Activated CD8-positive, alpha-beta T cell treated with anti-CD3 and anti-CD28 coated beads, Interleukin-2, amount 10 ng/mL, durations not matched to agents 7 days and 5 days (primary cell): ENCODE measurements at places on chromosomes 6 and 20. TPM values are rescaled to one million over a fixed set of nuclear protein-coding genes. Genes with fewer than 3 reads are reported as not detected.

DNA sequence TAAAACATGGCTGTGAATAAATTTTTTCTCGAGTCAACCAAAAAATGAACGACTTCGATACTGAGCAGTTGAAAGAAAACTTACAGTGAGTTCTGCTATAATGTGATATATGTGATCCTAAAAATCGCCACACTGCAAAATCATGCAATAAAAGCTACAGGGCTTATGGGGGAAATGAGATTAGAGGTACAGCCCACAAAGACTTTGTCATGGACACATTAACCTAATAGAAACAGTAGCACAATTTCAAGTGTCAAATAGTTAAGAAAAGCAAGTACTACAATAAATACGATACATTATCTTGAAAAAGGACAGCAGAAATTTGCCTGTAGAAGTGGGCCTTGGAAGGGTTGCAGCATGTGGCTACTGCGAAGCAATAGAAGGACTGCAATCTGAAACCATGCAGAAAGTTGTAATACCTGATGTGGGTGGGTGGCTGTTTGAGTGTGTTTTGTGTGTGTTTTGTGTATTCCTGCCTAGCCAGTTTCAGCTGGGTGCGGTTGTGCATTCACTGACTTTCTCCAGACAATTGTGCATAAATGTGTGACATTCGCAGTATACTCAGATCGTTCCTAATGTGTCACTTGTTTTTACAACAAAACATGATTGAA, 79.1 kb downstream of the RPP40 start:
- H3K27me3 ChIP-seq, result no peaks in the 10 kb centered on the region
- H3K36me3 ChIP-seq, result peaks cover 6% of the 10 kb centered on the region
- no peak overlapping the region for H3K27ac ChIP-seq
- peaks cover 29% of the 10 kb centered on the region for H3K4me1 ChIP-seq

DNA sequence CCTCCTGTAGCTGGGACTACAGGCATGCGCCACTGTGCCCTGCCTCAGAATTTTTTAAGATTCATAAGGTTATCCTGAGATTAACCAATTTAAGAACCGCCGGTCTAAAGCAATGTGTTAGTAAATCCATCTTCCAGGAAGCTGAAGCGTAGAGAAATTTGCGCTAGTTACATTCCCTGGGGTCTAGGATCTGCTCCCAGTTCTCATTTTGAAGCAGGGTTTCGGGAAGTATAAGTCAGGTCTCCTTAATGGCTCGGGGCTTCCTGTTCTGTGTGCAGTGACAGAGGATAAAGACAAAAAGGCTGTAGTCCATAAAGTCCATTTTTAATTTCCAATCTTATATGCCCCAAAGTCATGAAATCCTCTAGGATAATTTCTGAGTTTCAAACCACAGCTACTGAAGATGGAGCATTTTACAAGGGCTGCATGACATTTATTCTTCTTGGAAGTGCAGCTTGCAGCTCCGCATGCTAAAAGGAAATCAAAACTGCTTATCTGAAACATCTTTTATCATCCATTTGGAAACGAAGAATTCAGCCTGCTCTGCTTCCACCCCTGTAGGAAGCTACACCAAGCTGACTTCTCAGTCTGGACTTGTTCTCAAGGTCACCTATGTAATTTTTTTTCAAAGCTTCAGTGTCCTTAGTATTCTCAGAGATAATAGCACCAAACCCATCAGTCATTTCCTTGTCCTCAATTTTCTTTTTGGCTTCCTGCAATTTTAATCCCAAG, 326.1 kb downstream of the PRL start:
- no peaks in the 10 kb centered on the region for H3K36me3 ChIP-seq
- H3K27me3 ChIP-seq, result no peaks in the 10 kb centered on the region
- H3K4me1 ChIP-seq, result no peaks in the 10 kb centered on the region
- no peak overlapping the region for H3K4me3 ChIP-seq

The DUSP22 gene
- total RNA-seq, result 33.2 TPM

The PDE7B gene
- total RNA-seq, result 0.34 TPM

DNA sequence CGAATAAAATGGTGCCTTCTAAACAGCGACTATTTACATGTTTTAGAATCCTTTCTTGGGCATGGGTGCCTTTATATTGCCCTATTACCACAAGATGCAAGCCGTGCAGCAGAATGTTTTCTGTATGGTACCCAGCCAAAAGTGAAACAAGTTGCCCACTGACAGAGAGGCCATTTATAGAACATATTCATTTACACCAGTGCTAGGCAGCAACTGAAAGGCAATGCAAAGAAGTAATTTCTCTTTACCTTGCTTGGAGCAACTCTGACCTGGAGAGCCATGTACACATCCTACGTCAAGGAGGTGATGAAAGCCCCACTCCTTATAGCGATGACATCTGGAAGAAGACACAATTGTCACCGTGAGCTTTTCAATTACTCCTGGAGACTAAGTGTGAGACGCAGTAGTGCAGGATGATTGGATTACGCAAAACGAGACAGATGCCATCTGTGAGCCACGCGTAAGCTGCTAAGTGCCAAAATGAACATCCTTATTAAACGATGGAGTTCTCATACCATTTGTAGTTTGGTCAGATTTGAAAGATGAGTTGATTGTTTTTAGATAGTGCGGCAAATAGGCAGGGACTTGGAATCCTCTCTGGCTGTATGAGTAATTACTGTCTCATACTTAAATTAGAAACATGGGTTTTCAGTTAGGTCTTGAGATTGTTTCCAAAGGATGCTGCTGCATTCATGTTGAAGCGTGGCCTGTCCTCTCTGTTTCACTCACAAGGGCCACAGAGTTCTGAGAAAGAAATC, at the start of gene TMEM244:
Gene TMEM244, minus strand, starts transcription at position 408 of the 758 bp plus-strand sequence. Its CDS starts 127 bp downstream, at position 281.
- no peak for DNase-seq
- peaks cover 2% of the 10 kb centered on the region for H3K27me3 ChIP-seq
- H3K27ac ChIP-seq, result peak within 1 kb of the TSS; percentile 58
- H3K36me3 ChIP-seq, result no peaks in the 10 kb centered on the region

DNA sequence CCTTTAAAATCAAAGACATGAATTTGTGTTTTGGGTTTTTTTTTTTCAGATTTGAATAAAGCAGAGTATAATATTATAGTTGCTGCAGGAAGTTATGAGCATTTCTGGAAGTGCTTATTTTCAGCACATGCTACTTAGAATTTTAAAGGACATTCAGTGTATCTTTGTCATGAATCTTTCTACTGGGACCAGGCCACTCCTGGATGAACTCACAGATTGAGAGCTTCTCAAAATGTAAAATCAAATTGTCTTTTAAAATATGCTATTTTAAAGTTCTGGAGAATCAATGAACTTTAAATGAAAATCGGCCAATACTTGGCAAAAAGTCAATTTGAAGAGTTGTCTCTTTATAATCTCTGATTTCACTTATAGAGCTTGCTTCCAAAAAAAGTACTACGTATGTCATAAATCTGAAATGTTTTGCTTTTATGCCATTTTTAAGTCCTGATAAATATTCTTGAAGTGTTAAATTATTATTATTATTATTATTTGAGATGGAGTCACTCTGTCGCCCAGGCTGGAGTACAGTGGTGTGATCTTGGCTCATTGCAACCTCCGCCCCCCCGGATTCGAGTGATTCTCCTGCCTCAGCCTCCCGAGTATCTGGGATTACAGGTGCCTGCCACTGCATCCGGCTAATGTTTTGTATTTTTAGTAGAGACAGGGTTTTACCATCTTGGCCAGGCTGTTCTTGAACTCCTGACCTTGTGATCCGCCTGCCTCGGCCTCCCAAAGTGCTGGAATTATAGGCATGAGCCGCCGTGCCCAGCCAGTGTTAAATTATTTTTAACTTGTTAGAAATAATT, 175.7 kb upstream of the AKAP12 start:
- peaks cover 17% of the 10 kb centered on the region for H3K36me3 ChIP-seq
- no peak overlapping the region for H3K27ac ChIP-seq
- DNase-seq, result no peak
- no peak overlapping the region for H3K4me3 ChIP-seq
- no peaks in the 10 kb centered on the region for H3K27me3 ChIP-seq
- H3K4me1 ChIP-seq, result no peaks in the 10 kb centered on the region
